Putamen (tissue), 1 donor: ENCODE measurements at places on chromosomes 7 and 10.

- DNase-seq, result no peak
Observed at GRCh38 chr10:106508950-106509349, 655.6 kb downstream of the SORCS1 start.

- no peak for DNase-seq
Observed at GRCh38 chr7:99624484-99624883, 7.7 kb downstream of the ZSCAN25 start.

- no peak for DNase-seq
Observed at GRCh38 chr10:16674147-16674703, 143.0 kb downstream of the RSU1 start.

- DNase-seq, result no peak
Observed at GRCh38 chr7:156642306-156643045, 1.9 kb downstream of the RNF32 start.

GRCh38 chr7:867406-868188, 8.8 kb upstream of the GET4 start:
- DNase-seq, result no peak

- no peak for DNase-seq
Observed at GRCh38 chr7:139714163-139714901, 63.5 kb downstream of the HIPK2 start.

- DNase-seq, result no peak
Observed at GRCh38 chr10:54681136-54681535, 119.9 kb downstream of the PCDH15 start.

GRCh38 chr7:151138153-151138851, 29.2 kb downstream of the GBX1 start:
- no peak for DNase-seq

DNA sequence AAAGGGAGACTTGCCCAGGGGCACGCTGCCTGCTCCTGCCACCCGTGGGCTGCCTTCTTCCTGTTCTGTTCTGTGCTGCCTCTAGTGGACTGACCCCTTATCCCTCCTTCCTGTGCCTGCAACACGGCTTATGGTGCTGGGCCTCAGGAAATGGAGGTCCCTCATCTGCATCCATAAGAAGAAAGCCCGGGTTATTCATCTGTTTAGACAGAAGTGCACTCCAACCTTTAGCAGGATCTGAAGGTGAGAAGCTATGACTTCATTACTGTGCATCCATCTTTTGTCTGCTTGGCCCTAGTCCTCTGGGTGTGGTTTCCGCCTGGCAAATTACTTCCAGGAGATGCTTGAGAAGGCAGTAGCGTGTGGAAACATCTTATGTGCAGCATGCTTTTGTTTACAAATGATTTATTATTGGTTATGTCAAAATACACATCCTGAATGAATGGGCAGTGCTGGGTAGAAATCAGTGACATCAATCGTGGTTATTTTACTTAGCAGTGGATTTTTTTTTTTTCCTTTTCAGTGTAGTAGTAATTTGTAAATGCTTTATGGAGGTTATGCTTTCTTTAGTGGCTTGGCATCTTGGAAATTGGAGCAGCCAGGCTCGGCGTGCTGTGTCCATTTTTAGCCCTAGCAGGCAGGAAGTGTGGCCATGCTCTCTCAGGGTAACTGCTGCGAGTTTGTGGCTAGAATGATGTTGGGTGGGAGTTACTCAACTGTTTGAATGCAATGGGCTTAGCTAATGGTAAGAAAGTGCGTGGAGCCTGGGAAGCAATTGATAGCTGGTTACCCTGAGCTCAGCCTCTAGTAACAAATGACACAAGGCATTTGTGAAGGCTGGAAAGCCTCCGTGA, 12.7 kb downstream of the PTPRE start:
- no peak for DNase-seq

DNA sequence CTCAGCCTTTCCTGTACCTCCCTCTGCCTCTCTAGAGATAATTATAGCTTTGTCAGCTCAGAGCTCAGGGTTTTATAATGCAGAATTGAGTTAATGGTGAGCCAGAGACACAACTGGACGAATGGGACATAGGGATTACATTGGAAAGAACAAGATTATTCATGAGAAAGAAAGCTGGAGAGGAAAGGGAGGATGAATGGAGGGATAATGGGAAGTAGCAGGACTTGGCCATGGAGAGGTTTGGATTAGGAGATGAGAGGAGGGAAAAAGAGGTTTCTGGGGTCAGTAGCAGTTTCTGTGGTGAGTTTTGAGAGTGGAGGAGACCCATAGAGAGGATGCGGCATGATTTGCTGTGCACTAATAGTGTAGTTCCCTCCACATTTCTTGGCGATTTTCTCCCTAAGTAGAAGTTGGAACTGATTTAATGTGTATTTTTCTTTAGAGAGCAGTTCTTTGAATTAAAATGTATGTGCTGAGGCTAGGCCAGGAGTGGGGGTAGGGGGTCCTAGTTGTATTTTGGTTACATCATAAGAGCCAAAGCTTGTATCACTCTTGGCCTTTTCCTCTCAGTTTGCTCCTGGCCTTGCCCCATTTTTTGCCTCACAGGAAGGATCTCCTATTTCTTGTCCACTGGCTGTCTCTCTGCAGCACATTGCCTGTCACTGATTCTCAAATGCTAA, 107.4 kb downstream of the MKX start:
- no peak for DNase-seq

- no peak for DNase-seq
Observed at GRCh38 chr10:28470873-28471651, 61.9 kb upstream of the WAC start.

DNA sequence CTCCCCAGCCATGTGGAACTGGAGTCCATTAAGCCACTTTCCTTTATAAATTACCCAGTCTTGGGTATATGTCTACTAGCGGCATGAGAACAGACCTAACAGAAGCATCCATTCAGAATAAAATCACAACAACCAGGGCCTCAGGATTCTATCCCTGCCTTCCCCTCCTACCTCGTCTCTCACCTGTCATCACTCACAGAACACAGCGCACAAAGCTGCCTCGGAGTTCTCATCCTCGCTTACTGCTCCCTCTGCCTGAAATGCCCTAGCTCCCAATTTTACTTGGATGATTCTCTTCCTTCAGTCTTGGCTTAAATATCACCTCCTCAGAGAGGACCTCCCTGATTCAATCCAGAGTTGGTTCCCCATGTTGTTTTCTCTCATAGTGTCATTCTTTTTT, 70.7 kb upstream of the AFAP1L2 start:
- no peak for DNase-seq

- no peak for DNase-seq
Observed at GRCh38 chr7:136953386-136953785, 84.9 kb downstream of the CHRM2 start.

- no peak for DNase-seq
Observed at GRCh38 chr7:77903597-77903996, 105.0 kb downstream of the PHTF2 start.

GRCh38 chr7:106101726-106102125, 10.4 kb downstream of the SYPL1 start:
- DNase-seq, result no peak

- DNase-seq, result no peak
Observed at GRCh38 chr10:124593431-124593985, 131.9 kb downstream of the LHPP start.

DNA sequence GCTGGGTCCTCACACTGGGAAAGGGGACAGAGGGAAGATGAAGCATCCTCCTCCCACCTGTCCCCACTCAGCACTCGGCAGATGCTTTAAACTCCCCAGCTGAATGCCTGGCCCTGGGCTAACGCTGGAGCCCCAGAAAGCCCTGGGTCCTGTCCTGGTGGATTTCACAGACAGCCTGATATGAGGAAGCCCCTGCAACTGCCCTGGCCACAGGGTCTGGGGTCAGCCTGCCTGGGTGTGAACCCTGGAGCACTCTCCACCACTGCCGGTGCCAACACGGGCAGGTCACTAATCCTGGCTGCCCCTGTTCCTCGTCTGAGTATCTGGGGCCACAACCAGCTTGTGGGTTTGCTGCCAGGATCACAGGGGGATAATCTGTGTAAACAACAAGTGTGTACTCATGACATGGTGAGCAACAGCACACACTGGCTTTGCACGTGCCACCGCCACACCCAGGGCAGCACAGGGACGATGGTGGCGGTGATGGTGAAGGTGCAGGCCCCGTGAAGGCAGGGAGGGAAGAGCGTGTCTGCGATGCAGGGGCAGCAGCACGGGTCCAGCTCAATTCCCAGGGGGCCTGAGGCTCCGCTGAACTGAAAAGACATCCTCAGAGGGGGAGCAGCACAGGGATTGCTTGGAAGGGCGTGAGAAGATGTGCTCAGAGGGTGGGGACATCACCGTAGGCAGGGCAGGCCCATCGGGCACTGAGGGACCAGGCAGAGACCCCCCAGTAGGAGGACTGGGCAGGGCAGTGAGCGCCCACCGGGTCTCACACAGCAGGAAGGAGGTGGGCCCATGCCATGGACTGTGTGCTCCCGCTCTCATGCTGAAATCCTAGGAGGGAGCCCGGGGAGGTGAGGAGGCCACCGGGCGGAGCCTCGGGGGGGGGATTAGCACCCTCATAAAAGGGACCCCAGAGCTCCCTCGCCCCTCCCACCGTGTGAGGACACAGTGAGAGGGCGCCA, 238.7 kb downstream of the MAD1L1 start:
- no peak for DNase-seq

- DNase-seq, result no peak
Observed at GRCh38 chr10:122052701-122053100, 63.7 kb downstream of the TACC2 start.

DNA sequence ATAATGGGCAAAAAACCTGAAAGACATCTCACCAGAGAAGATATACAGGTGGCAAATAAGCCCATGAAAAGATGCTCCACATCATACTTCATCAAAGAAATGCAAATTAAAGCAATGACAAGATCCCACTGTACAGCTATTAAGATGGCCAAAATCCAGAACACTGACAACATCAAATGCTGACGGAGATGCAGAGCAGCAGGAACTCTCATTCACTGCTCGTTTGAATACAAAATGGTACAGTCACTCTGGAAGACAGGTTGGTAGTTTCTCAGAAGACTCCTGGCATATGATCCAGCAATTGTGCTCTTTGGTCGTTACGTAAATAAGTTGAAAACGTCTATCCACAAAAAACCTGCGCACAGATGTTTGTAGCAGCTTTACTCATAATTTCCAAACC, 35.5 kb downstream of the KIN start:
- no peak for DNase-seq

DNA sequence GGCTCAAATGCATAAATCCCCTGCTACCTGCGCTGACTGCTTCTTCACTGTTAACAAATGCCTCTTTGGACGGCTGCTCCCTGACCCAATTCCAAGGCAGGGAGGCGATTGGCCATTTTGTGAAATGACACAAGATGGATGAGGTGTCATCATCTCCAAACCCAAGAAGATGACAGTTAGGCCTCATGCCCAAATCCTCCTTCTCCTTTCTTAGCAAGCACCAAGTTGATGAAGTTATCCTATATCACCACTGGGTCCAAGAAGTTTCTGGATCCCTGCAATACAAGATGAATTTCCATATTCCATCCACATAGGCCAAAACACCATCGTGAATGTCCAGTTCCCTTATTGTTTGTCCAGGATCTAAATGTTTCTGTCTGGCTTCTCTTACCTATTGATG, 98.5 kb upstream of the RAB11FIP2 start:
- DNase-seq, result no peak

DNA sequence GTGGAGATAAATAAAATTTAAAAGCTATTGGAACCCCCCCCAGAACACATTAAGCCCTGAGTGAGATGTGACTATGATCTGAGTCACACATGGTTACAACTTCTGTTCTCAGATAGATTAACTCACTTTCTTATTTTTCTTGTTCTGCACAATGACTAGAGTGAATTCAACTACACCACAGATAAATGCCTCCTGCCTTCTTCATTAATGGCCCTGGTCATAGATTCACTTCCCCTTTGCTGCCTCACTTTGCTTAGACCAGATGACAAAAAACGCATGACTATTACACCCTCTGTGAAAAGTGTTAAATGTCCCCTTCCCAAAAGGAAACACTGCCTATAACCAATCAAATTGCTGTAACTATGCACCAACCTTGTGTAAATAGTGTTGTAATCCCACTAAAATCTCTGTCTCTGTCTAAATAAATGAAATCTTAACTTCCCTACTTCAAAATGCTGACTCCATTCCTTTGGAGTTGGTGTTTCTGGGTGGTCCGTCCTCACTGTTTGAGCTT, 49.4 kb downstream of the AKR1D1 start:
- no peak for DNase-seq

- DNase-seq, result peak; percentile 74
Observed at GRCh38 chr7:82410461-82410860, 33.1 kb downstream of the CACNA2D1 start.

DNA sequence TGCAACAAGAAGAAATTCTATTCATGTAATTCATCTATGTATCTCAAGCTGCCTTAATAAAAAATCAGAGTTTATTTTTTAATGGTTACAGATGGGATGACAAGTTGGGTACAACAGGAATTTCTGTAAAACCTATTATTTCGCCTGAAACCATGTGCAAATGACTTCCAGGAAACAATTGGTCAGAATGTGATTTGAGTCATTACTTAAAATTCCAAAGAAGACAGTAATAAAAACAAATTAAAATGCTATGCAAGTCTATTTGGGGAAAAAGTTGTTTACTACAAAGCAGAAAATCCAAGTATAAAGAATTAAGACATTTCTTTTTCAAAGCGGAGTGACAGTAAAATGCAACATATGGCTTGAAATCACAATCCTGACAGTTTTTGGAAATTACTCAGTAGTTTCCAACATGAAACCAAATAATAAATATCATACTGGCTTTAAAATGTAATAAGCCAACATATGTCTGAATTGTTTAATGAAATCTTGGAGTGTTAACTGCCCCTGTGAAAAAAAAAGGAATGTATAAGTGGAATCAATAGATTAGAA, 41.5 kb upstream of the SEMA3C start:
- DNase-seq, result no peak

- DNase-seq, result no peak
Observed at GRCh38 chr10:14608381-14609001, 166.2 kb downstream of the FAM107B start.

DNA sequence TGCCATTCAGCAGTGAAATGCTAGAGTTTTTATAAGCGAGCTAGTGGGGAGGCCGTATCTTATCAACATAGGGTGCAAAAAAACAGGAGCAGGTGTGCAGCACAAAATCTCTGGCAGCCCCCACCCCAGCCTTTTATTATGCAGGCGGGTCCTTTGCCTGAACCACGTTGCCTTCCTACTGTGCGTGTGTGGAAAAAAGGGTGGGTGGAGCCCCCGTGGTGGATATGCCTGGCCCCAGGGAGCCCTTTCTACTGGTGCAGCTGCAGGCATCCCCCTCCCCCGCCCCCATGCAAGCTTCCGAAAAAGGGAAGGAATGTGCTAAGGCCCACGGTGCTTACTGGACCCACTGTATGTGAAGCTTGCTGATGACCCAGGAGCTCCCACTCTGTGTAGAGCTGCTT, 175.9 kb downstream of the USP6NL start:
- no peak for DNase-seq
